T1000 (cell line): ENCODE measurements at places on chromosomes 13 and 19.

GRCh38 chr19:1074544-1075283, 7.7 kb downstream of the ARHGAP45 start:
- peak; percentile 85 for DNase-seq

GRCh38 chr19:35533201-35533821, at the start of gene GAPDHS:
GAPDHS (plus strand) TSS chr19:35533456; CDS start chr19:35533528, 72 bp downstream.
- no peak for DNase-seq

DNA sequence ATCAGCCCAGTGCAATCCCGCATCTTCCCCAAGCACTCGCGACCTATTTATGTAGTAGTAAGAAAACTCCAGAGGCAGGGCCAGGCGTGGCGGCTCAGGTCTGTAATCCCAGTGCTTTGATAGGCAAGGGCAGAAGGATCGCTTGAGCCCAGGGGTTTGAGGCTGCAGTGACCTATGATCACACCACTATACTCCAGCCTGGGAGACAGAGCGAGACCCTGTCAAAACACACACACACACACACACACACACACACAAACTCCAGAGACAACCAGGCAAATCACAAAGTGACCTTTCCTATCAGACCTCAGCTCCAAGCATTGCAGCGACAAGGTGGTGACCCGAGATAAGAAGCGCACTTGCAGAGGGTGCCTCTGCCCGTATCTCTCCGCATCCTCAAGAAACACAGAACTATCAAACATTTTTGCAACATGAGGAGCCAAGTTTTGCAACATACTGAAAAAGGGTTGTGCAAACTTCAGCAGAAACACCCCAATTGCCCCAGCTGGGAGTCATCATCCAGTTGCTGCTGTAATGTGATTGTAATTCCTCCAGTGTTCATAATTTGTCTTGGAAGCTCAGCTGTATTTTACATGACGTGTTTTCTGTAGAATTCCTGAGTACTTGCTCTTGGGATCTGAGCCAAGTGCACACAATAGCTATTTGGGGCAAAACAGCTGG, 8.7 kb upstream of the KLF2 start:
- peak; percentile 59 for DNase-seq

DNA sequence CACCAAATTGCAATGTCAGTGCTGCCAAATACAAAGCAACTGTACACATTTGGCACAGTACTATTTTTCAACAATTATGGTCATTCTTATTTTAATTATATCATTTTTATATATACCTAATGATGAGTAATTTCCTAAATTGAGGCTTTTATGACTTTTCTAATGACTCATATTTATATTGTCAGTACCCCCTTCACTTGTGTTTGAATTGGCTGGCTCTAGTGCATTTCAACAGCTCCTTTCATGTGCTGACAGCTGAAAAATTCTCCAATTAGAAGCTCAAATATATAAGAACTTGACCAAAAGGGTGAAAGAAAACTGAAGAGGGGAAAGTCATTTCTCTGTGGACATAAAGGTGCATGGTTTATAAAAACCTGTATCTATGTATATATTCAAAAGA, 263.3 kb downstream of the SLITRK1 start:
- no peak for DNase-seq

- peak; percentile 84 for DNase-seq
Measured at GRCh38 chr19:13398780-13399726, 107.2 kb downstream of the CACNA1A start.

DNA sequence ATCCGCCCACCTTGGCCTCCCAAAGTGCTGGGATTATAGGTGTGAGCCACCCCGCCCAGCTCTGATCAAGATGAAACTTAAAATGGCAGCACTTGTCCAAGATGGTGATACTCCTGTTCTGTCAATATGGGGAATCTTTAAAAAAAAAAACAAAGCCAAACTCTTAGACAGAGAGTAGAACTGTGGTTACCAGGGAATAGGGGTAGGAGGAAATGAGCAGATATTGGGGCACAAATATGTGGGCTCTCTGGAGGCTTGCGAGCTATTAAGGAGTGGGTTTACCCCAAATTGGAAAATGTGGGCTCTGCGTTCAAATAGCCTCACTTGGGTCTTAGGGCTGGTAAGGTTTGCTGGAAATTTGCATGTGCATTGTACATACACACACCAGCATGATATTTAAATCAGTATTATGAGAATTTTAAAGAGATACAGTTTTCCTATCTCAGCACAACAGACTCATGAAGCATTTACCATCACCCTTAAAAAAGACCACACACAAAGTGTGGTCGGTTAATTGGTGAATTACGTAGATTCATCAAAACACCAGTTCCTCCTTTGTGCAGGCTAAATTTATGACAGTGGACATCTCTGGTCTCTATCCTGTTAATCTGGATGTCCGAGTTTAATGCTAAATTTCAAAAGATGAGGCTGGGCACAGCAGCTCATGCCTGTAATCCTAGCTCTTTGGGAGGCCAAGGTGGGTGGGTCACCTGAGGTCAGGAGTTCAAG, 11.3 kb downstream of the CD70 start:
- no peak for DNase-seq

- peak; percentile 9 for DNase-seq
Measured at GRCh38 chr19:34962687-34963572, 1.1 kb downstream of the ZNF792 start.

- DNase-seq = no peak
Measured at GRCh38 chr13:98507282-98507797, 69.6 kb downstream of the STK24 start.

- no peak for DNase-seq
Measured at GRCh38 chr13:33543631-33544265, 258.2 kb upstream of the STARD13 start.

- no peak for DNase-seq
Measured at GRCh38 chr19:28936001-28936400, 276.9 kb downstream of the UQCRFS1 start.

- DNase-seq = no peak
Measured at GRCh38 chr19:54462047-54462654, 1.4 kb downstream of the LENG9 start.

DNA sequence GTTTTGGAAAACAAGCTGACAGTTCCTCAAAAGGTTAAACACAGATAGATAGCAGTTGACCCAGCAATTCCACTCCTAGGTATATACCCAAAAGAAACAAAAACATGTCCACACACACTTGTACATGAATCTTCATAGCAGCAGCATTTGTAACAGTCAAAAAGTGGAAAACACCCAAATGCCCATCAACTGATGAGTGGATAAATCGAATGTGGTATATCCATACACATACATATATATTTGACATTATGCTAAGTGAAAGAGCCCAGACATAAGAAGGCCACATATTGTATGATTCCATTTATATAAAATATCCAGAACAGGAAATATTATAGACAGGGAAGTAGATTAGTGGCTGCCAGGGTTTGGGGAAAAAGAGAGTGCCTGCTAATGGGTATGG, 7.9 kb upstream of the HMGB1 start:
- DNase-seq = no peak

DNA sequence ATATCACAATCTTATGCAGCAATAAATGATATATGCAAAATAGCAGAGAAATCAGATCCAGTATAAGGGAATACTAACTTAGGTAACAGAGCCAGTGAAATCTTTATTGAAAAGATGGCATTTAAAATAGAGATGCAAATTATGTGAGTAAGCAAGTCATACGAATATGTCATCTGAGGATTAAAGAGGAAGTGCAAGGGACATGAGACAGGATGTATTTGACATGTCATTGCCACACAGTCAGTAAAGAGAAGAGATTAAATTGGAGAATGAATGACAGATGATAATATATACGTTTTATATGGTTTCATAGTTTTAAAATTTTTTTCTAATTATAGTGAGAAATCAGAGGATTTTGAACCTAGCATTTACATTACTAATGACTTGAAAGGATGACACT, 426.4 kb downstream of the SLITRK5 start:
- DNase-seq = no peak

- DNase-seq = no peak
Measured at GRCh38 chr13:112343591-112343990, 32.6 kb upstream of the SPACA7 start.

- no peak for DNase-seq
Measured at GRCh38 chr19:13872695-13873389, 4.1 kb upstream of the NANOS3 start.

DNA sequence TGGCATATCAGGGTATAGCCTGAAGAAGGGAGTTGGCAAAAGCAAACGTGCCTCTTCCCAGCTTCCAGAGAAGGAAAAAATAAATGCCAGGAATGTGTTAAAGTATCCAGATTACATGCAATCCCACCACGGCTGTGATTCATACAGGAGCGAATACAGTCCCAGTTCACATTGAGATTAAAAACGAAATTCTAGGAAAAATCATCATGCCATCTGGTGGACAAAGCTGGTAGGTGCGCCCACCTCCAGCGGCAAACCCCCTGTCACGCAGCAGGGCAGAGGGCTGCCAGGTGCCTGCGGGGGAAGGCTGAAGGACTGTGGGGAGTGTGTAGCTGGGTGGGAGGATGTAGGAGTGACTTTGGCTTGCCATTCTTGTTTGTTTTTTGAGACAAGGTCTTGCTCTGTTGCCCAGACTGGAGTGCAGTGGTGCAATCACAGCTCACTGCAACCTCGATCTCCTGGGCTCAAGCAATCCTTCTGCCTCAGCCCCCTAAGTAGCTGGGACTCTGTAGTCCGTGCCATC, 6.4 kb upstream of the DMWD start:
- peak; percentile 75 for DNase-seq

DNA sequence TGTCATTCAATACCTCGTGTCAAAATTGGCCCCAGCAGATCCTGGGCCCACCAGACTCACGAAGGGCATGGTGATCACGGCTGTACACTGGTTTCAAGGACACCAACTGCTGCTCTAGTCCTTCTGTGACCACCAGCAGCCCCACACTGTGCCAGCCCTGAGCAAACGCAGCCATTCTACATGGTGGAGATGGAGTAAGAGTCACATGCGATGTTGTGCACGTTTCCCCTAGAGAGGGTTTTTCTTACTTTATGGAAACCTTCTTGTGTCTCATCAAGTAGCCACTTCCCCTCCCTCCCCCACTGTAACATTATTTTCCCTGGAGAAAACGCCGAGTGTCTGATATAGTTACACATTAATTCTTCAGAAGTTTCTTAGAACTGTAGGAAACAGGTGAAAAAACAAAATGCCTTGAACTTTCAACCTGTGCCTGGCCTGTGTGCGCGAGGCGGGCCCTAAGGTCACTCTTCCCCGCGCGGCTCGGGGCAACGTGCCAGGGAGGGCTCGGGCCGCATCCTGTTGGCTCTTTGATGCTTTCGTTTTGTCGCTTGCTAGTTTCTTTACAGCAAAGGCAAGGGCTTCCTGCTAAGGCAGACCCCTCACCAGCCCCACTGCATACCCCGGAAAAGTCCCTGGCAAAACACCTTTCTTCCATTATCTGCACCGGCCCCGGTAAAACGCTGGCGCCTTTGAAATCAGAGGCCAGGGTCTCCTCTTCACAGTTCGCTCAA, 44.6 kb downstream of the GGACT start:
- no peak for DNase-seq

GRCh38 chr13:24230428-24231072, 70.0 kb downstream of the SPATA13 start:
- no peak for DNase-seq

DNA sequence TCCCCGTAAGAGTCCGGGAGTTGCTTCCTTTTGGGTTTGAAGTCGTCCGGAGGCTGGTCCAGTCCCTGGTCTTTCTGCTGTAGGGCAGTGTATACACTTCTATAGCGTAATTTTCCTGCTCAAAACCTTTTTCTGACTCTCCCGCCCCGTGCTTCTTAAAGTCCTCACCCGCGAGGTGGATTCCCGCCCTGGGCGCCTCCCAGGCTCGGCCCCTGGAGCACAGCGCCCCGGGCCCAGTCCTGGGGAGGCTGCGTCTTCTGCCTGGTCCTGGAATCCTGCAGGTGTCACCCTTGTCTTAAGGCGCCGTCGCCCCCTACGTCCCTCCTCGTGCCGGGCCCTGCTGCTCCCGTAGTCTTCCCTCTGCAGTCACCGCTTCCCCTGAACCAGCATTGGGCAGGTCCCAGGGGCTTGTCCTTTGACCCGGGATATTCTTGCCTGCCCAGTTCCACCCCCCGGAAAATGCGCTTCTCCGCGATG, 34.4 kb upstream of the ZNF808 start:
- no peak for DNase-seq

DNA sequence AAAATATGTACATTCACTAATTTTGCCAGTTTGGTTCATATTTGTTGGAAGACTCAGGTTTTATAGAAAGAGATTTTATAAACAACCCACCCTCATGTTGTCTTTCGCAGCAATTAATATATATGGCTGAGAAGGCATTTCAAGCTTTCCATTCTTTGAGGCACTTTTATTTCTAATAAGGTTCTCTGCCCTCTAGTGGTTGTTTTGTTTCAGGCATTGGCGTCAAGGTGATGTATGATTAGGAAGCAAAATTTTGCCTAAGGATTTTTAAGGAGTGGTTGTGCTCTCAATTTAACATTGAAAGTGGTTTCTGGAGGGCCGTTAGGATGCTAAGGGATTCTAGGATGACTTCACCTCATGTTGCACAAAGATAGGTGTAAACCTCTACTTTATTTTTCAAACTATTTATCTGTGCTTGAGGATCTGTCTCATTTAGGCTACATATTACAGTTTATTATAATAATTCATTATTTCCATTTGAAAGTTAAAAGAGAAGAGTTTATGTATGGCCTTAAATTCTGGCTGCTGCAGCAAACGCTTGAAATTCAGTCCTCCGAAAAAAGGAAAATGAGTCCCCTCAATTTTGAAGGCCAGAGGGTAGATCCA, 35.9 kb downstream of the OXGR1 start:
- DNase-seq = no peak

GRCh38 chr13:81031996-81032395, 691.1 kb upstream of the SPRY2 start:
- no peak for DNase-seq

DNA sequence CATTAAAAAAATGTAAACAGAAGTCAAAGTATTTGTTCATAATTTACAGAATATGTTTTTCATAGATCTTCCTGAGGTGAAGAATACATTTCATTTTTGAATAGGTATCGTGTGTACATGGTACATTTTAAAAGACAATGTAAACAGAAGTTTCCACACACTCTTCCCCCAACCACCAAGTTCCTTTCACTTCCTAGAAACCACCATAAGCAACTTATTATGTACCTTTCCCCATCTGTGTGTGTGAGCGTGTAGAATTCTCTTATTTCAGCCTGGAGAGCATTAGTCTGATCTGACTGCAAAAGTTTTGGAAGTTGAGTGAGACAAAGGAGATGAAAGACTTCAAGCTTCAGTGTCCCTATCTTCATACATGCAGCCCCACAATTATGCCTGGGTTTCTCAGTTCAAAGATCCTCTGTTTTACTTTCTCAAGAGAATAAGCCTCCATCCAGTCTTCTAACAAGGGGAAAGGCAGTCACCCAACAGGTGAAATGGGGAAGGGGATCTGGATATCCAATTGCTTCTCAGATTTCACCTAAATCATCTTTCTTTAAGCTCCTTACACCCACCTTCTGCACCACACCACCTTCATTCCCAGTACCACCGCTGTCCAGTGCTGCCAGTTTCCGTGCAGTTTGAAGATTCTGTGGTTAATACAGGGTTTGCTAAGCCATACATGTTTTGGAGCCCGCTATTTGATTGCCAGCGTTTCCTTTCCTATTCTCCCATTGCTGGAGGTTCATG, 2.1 kb downstream of the TEX30 start:
- no peak for DNase-seq
